ENCODE measurements at places on chromosomes 2 and 18.

GRCh38 chr18:70641156-70641775, 352.4 kb downstream of the SOCS6 start:
- no peak for DNase-seq

DNA sequence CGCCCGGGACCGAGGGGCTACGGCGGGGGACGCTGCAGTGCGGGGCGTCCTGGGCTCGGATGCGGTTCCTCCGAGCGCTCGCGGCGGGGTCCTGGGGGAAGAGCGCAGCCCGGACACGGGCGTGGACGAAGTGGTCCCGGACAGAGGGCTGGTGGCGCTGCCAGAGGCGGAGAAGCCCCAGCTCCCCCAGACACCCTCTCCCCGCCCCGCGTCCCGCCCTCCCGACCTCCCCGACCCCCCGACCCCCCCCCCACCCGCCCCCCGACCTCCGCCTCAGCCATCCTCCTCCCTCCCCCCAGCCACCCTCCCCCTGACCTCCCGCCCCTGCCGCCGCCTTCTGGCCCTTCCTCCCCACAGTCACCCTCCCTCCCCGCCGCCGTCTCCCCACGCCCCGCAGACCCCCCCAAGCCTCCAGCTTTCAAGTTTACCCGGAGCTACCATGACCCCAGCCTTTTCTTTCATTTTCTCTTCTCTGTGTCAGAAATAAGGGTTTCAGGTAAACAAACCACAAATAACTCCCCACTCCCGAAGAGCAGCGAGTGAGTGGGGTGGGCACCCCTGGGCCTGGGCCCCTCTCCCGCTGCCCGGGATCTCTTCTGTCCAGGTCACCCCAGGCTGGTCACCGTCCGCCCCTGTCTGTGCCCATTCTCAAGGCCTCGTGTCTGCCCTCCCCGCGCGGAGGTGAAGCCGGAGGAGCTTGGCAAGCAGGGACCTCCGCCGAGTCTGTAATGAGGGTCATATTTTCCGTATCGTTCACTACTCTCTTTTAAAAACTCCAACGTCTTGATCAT, 5.1 kb downstream of the NFATC1 start:
- peak; percentile 84 for DNase-seq

DNA sequence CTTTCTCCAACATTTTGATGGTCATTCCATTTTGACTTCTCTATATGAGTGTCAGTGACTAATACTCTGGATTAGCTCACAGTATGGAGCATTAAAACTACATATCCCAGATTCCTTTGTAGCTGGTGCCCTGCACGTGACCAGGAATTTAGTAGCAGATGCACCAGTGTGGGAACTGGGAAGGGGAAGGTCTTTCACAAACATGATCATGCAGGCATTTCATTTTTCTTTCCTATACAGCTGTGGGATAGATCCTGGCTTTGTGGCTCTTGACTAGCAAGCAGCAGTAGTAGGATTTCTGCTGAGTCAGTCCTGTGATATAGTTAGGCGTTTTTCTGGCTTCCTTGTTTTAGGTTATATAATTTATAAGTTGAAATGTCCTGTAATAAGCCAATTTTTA, 971.0 kb upstream of the CDH2 start:
- DNase-seq: no peak

DNA sequence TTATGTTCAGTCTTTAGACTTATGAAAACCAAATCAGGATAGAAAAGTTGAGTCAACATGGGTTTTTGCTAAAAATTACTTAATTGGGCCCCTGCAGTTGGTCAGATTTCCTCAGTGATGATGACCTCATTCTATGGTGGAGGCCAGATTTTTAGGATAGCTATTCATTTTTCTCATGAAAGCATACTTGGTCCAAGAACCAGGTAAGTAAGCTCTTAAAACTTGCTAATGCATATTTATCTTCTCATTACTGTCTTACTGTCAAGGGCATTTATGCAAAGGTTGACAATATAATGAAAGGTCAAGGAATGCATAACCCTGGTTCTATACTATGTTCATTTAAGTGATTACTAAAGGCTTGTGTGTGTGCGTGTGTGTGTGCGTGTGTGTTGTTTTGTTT, 650.6 kb downstream of the SATB2 start:
- no peak for DNase-seq

DNA sequence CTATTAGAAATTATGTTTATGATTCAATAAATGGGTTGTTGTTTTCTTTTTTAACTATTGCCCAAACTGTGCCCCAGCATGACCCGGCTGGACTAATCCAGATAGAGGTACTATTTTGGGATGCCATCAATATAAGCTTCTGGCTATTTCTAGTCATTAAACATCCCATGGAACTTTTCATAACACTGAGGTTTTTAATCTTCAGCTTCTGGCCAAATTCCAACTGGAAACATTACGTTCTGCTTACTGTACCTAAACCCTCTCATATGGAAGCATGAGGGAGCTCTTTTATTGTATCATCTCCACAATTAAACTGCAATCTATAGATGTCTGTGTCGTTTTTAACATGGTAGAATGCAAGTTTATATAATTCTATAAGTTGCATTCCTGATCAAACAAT, 674.7 kb downstream of the ARHGAP15 start:
- no peak for DNase-seq

DNA sequence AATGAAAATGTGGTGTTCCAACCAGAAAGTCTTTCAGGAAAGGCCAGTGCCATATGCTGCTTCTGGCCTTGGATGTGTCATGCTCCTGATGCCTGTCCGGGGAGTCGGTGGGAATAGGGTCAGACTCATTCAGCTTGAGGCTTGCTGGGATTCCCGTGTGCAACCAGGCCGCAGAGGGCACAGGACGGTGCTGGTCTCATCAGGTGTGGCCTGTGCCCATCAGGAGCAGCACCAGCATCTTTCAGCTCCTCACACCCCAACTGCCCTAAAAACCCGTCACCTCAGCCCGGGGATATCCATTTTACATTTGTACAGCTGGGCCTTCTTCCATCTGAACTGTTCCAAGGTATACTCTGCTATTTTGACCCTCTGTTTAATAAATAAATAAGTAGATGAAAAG, 13.3 kb upstream of the CNNM3 start:
- no peak for DNase-seq

- no peak for DNase-seq
These were observed 263.9 kb downstream of the ALPK2 start for GRCh38 chr18:58364876-58365528.

- no peak for DNase-seq
These were observed 279.8 kb downstream of the C1D start for GRCh38 chr2:67783026-67783425.

DNA sequence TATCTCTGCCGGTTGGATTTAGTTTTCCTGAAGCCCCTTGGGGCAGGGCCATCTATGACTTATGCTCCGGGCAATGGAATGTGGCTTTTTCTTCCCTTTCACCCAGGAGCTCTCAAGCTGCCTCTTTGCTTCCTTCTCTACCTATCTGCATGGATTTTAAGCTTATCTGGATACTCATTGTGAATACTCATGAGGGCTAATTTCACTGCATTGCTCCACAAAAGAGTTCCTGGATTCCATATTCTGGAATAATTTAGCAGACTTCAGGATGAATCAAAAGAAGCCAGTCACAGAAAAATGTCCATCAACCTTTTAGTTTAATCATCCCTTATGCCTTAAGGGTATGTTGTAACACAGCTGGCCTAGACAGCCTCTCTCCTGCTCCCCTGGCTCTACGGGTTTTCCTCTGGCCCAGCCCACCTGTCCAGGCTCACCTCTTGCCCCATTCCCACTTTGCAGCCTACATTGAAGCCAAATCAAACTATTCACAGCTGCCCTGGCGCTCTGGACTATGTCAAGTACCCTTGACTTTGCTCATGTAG, 122.8 kb upstream of the RMDN2 start:
- no peak for DNase-seq

DNA sequence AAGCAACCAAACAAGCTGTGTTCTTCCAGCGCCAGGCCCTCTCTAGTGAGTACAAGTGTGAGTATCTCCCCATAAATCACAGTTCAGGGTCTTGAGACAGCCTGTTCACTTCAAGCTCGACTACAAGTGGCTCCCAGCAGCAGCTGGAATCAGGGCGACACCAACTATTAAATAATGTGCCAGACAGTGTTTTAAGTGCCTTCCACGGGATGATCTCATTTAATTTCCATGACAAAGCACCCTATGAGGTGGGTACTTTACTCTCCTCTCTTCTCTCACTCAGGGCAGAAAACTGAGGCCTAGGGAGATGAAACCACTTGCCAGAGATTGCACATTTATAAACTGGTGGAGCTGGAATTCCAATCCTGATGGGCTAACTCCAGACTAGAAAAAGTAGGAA, 2.6 kb upstream of the FAM136A start:
- DNase-seq: no peak

DNA sequence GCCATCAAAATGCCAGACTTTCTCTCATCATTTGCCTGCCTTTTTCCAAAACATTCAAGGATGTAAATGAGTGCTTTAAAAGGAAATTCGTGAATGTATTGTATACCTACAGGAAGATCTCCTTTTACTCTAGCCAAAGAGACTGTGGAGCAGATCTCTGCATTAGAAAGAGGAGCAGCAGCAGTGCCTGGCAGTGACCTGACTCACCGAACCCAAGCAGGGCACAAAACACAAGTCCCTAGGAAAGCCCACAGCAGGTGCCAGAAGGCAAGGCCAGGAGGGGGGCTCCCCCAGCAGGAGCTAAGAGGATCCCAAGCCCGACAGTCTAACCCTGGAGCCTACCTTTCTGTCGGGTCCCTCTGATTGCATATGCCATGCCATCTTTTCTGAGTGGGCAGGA, 47.9 kb downstream of the L3MBTL4 start:
- no peak for DNase-seq

DNA sequence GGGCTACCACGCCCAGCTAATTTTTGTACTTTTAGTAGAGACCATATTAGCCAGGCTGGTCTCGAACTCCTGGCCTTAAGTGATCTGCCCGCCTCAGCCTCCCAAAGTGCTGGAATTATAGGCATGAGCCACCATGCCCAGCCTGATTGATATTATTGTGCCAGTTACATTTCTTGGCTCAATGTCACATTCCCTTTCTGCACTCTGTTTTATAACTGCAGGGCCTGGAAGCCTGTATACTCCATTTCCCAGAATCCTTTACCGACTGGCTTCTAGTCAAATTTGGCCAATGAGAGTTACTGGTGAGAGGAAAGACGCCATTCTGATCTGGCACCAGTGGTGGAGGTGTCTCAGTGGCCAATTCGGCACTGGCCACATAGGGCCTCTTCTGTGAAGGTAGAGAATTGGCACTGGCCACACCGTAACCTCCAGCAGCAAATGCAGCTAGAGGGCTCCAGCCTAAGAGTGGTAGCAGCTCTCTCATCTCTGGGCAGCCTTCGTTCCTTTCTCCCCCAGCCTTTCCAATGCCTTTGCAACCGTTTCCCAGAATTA, 16.9 kb upstream of the CFAP36 start:
- DNase-seq: no peak

DNA sequence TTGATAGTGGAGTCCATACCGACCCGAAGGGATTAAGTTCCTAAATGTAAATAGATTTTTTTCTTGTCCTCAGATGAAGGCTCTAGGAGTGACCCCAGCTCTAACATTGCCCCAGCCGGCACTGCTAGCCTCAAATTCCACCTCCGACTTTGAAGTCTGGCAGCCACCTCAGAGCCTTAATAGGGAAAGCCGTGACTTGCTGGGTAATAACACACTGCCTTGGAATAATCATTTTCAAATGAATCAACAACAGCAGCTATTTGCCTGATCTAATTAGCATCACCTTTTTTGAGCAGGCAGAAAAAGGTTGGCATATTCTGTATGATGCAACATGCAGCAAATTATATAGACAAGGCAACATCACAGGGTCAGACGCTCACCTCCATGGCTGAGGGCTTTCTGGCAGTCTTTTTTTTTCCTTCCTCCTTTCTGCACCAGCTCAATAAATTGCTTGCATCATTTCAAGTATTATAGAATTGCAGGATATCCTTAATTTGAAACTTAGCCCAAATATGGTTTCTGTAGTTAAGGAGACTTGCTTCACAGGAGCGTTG, 276.5 kb upstream of the ATP5MC3 start:
- no peak for DNase-seq

DNA sequence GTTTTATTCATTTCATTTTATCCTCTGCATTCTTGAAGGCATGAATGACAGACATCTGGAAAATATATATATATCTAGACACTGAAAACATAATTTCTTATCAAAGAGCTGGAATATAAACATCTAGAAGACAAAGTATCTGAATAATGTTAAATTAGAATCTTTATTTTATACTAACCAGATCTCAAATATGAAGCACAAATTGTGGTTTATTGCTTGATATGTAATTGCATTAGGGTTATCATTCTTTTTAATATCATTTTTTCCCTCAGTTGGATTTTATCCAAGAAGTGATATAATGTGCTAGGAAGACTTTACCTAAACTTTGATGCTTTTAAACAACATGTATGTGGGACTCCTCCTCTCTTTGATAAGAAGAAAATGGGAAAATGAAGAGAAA, 331.2 kb downstream of the ARHGAP15 start:
- DNase-seq: no peak

DNA sequence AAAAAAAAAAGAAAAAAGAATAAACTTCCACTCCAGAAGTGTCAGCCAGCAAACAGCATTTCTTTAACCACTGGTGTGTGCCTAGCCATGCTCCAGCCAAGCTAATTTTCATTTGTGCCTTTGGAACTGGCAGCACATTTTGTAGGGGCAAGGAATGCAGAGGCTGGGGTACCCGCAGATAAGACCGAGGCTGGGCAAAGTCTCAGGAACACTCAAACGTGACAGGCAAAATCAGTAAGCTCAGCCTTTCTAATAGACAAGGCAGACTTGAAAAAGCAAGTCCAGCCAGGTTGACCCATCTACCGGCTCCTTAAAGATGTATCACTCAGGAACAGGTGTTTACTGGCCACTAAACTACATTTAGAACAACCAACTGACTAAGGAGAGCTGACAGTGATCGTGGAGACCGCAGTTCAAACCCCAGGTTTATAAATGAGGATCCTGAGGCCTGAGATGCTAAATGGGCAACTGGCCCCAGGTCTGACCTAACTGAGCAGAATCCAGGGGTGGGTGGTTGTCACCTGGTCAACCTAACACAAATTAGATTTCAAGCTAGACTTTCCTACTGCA, 16.7 kb downstream of the NFE2L2 start:
- DNase-seq: no peak

GRCh38 chr2:238955648-238956531, 108.0 kb downstream of the TWIST2 start:
- DNase-seq: no peak

DNA sequence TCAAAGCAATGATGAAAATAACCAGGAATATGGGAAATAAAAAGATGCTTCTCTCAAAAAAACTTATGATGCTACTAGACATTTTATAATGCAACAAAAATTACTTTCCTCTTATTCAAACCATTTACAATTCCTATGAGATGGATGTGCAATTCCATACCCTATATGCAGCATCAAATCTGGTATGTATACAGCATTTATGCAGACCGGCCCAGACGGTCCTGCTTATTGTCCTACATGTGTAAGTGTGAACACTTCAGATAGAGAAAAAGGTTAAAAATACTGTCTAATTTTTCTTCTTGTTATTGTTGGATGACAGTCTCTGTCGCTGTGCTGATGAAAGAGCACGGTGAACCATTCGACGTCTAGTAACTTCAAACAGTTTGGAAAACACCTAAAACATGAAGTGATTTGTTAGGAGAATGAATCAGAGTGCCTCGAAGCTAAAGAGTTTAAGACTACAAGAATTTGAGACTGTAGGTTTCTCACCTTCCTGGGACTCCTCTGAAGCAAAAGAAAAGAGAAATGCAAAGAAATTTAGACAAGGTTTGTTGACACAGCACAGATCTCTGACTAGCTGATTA, 80.8 kb downstream of the ATL2 start:
- DNase-seq: no peak

Data from GM13976 (cell line).